Hepatocyte (in vitro differentiated cells): ENCODE measurements at places on chromosomes 5 and 9.
A peak's percentile ranks its signal among the peaks of the same experiment; 100 is the strongest.

- DNase-seq, result no peak
Observed at GRCh38 chr5:149419532-149419858, 40.4 kb upstream of the IL17B start.

- no peak for DNase-seq
Observed at GRCh38 chr9:68912561-68912960, 101.4 kb downstream of the PRKACG start.

- DNase-seq, result no peak
Observed at GRCh38 chr5:95332158-95332557, 47.3 kb upstream of the MCTP1 start.

DNA sequence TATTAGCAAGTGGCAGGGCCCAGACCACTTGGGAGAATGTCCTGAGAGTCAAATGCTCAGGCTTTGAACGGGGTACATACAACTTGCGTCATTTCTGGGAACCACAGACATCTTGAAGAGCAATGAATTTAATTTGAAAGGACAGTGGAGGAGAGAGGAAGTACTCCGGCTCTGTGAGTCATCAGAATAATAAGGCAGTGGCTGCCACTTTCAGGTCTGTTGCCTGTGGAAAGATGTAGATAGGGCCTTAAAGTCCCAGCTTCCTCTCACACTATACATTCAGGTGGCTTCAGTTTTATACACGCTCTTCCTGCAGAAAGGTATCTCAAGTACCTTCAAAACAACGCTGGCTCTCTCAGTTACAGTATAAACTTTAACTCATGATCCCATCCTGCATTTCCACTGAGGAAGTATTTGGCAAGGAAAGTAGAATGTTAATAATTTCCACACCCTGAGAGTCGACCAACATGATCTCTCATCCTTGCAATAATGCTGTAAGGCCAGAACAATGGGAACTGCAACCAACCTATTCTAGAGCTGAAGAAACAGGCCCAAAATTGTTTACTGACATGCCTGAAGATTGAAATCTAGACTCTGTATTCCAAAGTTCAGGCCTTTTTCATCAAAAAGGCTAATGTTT lies 6.8 kb upstream of the PRUNE2 start:
- DNase-seq, result no peak

DNA sequence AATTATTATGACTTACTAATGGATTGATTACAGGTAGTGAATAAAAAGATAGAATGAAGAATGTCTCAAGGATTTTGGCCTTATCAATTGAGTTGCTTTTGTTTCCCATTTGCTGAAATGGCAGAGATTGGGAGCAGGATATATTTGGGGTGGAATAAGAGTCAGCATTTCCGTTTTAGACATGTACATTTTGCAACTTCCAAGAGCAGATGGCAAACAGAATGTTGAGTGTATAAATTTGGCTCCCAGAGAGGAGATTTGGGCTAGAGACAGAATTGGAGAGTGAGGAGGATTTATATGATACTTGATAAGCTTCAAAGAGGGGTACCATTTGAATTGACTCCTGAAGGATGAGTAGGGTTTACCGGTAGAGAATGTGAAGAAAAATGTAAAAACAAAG lies 437.9 kb upstream of the PAPPA start:
- DNase-seq, result no peak

DNA sequence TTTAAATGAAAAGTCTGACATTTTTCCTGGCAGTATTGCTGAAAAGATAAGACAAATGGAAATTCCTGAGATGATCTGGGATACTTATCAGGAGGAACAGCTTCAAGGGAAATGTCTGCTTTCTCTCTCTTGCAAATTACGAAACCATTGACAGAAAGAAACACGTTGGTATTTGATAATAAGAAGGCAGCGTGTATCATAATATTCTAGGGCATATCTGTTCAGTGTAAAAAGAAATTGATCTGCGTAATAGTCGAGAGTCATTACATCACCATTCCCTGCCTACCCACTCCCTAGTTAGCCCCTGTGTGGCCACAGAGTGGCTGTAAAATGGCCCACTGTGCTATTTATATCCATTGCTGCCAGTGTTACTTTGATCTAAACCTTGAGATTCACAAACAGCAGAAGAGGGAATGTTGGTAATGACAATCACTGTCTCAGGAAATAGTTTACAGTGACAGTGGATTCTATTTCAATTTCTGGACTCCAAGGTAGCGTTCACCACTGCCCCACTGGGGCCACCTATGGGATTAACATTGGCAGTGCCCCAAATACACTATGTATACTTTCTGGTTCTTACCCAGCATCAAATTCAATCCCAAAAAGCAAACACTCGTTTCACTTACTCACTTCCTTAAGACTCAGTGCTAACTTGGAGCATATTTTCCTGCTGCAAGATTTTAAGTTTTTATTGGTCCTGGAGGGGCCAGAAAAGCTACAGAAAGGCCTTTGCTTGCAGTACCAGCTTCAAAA lies 133.4 kb upstream of the GAS1 start:
- DNase-seq, result peak; percentile 36

DNA sequence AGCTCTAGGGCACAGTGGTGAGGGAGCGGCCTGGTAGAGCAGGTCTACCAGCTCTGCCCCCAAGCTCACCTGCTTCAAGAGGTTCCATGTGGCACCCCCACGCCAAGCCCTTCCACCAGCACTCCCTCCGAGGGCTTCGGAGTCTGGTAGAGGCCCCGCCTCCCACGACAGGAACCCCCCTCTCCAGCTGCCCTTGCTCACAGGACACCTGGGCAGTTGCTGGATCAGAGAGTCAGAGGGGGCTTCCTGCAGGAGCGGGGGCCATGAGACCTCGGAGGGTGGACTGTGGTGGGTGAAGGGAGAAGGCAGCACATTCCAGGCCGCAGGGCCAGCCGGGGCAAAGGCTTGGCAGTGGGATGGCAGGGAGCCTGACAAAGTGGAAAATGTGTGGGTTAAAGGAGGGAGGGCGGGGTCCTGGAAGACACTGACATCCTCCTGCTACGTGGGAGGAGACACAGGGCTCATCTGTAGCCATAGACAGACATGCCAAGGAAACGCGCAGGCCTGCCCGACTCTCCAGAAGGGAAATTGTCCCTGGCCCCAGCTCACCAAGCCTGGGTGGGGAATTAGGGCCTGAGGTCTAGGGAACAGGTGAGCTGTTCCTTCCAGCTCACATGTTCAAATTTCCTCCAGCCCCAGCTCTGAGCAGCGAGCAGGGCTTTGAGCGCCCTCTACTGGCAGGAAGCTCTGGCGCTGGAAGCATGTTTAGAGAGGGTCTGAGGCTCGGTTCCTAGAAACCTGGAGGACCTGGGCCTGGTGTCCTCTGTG lies 74.2 kb downstream of the NTNG2 start:
- DNase-seq, result peak; percentile 88

GRCh38 chr9:109975574-109976295 lies 195.7 kb downstream of the PALM2AKAP2 start:
- no peak for DNase-seq
